Retinal pigment epithelial cell (primary cell): ENCODE measurements at places on chromosomes 4 and X.

DNA sequence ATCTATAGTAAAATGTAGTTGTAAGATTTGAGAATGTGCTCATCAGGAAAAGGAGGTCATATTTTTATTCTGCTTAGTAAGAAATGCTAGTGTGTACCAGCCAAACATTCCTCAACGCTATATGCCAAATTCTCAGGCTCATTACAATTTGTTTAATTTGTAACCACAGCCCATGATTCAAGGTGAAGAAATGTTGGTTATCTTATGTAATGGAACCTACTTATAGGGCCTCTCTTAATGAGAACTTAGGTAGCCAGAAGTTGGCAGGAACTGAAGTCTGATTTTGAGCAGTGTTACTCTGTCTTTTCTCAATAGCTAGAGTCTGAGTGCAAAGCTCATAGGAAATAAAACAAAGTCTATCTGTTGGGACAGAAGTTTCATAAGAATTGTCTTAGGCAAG, 595.0 kb downstream of the GLUD2 start:
- DNase-seq = peak; percentile 70

DNA sequence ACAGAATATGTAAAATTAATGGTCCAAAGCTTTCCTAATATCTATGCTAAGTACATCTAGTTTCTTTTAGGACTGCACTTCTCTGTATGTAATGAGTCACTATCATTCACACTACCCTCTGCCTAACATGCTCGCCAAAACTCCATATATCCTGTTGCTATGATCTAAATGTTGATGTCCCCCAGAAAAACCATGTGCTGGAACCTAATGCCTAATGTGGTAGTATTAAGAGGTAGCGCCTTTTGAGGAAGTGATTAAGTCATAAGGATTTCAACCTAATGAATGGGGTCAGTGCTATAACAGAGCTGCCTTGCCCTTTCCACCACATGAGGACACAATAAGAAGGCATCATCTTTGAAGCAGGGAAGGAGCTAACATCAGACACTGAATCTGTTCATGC, 34.9 kb upstream of the NFKB1 start:
- DNase-seq = no peak

DNA sequence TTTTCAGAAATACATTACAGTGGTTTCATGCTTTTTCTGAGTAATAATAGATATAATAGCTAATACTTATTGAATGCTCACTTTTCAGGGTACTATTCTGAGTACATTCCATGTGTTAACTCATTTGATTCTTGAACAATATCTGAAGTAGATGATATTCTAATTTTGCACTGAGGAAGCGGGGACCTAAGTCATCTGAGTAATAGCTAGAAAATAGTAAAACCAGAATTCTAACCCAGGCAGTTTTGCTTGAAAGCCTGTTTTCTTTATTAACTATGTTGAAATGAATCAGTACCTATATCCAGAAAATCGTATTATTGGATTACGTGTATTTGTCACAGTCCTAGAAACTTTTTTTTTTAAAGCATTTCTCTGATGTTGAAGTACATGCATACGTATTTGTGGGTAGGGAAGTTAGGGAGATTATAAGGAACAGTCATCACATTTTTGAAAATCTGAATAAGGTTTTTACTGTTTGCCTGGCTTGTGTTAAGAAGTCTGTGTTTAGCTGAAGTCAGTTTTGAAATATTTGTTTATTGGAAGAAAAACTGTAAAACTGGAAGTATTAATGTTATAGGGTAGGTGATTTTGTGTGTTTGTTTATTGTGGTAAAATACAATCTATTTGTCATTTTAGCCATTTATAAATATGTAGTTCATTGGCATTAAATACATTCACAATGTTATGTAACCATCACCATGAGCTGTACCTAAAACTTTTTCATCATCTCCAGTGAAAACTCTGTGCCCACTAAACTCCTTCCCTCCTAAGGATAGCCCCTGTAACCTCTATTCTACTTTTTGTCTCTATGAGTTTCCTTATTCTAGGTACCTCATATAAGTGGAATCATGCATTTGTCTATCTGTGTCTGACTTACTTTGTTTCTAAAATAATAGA, 55.3 kb downstream of the FIP1L1 start:
- no peak for DNase-seq

GRCh38 chrX:73562984-73563737, at the start of gene CHIC1:
Gene CHIC1, plus strand, starts transcription at chrX:73563197. Its CDS starts 88 bp downstream, at chrX:73563285.
- peak; percentile 17 for DNase-seq

DNA sequence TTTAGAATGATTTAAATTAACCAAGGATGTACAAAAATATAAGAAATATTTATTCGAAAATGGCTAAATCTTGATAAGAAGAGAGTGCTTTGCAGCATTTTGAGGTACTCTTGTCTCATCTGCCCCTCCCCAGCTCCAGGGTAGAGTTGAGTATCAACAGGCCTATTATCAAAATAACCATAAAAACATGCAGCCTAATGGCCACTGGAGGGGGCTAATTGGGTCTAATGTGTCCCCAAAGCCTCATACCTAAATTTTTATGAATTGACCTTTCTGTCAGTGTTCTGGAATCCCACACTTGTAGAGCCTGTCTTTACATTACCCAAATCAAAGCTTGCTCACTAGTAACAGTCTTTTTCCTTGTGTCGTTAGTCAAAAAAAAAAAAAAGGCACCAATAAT, 544.9 kb upstream of the CPXCR1 start:
- DNase-seq = no peak

GRCh38 chr4:148435654-148436406, 6.4 kb downstream of the NR3C2 start:
- DNase-seq = no peak

DNA sequence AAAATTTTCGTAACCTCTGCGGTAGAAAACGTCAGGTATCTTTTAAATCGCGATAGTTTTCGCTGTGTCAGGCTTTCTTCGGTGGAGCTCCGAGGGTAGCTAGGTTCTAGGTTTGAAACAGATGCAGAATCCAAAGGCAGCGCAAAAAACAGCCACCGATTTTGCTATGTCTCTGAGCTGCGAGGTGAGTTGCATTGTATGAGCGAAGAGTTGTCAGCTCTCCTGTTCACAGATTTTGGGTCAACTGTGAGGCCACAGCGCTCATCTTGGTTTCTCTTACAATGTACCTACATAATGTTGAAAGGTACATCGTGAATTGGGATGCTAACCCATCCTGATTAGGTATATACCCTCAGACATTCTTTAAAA, 486 bp downstream of the CLCN3 start:
- DNase-seq = no peak

DNA sequence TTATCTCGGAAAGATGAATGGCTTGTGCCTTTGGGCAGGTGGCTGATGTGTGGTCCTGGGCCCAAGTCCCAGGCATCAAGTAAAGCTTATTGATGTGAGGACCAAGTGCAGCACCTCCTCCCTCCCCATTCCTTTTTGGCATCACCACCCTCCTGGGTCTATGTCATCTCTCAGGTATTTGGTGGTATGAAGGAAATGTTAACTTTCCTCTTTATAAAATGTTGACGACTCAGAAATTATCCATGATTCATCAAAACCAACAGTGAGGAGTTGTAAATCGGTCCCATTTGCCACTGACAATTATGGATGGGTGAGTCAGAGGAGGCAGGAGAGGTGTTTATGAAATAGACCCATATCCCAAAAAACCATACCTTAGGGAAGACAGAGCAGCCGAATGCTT, 229.4 kb upstream of the GATB start:
- DNase-seq = no peak

DNA sequence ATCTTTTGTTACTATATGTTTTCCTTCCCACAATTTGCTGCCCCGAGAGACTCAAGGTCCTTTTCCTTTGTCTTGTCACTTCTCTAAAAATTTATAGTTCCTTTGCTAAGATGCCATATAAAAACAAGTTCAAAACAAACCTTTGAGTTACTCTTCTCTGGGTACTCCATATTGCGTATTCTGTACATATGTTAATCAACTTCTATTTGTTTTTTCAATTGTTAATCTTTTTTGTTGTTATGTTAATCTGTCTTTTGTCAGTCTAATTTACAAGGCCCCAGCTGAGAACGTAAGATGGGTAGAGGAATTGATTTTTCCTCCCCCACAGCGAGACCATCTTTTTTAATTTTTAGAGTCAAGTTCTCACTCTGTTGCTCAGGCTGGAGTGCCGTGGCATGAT, 7.2 kb upstream of the PPEF2 start:
- no peak for DNase-seq

DNA sequence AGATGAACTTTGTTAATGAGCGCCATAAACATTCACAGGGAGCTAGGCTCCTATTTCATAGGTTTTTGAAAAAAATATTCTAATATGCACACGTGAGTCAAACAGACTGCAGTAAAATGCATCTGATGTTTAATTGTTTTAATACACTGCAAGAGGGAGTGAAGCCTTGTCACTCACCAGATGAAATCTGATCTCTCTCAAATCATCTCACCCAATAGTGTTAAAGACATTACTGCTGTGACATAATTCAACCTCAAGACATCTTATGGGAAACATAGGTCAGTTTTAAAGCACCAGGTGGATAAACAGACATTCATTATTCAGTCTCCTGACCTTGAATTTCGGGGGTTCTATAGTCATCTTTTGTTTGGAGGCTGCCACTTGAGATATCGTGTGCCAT, 148.3 kb downstream of the MAML3 start:
- no peak for DNase-seq

DNA sequence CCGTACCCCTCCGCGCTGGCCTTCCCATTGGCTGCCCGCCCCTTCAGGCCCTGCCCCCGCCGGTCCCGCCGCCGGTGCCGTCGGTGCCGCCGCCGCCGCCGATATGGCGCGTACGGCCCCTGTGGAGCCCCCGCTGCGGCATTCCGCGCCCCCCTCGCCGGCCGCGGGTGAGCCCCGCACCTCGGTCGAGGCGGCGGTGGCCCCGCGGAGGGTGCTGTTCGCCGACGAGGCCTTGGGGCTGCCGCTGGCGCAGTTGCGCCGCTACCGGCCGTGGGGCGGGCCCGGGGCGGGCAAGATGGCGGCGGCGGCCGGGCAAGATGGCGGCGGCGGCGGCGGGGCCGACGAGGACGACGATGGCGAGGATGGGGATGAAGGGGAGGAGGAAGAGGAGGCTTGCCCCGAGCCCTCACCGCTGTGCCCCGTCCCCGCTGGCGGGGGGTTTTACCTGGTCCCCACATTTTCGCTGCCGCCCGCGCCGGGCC, at the start of gene PPP1R3F:
PPP1R3F (plus strand) TSS at position 27 of the 482 bp plus-strand sequence; CDS start at position 104, 77 bp downstream.
- DNase-seq = no peak

DNA sequence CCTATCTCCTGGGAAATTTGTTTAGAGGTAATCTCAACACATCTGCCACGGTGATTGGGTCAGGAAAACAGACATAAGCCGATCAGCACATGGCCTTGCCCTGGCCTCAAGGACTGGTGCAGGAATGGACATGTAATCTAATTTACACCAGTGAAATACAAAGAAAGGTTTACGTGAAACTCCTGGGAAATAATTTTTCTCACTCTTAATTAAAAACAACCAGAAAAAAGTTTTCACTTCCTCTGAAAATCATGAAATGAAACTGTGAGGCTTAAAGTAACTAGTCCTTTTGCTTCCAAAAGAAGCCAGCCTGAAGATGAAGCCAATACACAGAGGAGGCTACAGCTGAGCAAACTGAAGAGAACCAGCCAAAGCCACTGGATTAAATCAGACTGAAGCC, 154.1 kb upstream of the FAM241A start:
- DNase-seq = no peak

- no peak for DNase-seq
Measured at GRCh38 chr4:7984286-7984925, 44.7 kb upstream of the AFAP1 start.
